NCI-H1436 treated with DMSO at 0.1 percent for 48 hours (cell line): ENCODE measurements at places on chromosomes 7 and 10.

- no peak for DNase-seq
Observed at GRCh38 chr7:81482600-81483186, 287.2 kb downstream of the HGF start.

DNA sequence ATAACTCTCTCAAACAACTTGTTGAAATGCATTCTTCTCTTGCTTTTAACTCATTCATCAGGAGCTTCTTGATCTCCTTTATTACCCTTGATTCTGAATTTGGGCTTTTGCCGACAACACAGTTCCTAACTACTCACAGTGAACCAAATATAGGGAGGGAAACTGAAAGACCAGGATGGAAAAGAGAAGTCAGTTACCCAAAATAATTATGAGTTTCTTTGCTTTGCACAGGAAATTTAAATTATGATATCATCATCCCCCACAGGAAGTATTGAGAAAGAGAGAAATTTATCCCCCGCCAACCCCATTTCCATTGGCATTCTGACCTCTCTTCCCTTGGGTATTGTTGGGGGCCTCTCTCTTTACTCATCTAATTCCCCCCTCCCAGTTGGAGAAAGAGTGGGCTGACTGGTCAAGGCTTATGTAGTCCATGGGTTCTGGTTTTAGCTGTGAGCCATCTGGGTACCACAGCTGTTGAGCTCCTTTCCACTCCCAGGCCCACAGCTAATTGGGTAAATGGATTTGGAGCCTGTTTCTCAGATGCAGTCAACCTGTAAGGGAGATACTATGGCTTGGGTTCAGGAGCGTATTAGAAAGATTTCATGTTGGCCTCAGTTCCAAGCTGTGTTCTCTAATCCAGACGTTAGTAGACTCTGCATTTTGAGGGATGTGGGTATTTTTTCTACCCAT, 109.0 kb downstream of the FZD1 start:
- DNase-seq = no peak

DNA sequence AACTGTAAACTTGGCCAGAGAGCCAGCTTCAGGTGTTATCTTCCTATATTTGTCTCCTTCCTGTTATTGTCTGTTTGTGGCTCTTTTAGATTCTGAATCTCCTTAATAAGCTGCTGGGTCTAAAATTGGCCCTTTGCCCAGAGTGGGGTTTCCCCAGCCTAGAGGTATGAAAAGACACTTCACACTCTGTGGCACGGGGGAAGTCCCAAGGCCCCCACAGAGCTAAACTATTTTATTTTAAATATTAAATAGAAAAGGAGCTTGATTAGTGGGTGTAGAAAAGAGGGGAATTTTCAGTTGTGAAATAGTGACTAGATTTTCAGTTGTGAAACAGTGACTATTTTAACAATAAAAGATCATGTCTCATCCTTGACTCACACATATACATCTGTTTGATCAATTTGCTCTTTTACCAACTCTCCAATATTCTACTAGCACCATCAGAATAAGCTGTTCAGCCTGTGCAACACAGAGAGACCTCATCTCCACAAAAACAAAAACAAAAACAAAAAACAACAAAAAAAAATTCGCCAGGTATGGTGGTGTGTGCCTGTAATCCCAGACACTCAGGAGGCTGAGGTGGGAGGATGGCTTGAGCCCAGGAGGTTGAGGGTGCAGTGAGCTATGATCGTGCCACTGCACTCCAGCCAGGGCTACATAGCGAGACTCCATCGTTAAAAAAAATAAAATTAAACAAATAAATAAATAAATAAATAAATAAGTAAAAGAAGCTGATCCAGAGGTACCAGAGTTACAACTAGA, 24.9 kb upstream of the ADO start:
- DNase-seq = no peak

DNA sequence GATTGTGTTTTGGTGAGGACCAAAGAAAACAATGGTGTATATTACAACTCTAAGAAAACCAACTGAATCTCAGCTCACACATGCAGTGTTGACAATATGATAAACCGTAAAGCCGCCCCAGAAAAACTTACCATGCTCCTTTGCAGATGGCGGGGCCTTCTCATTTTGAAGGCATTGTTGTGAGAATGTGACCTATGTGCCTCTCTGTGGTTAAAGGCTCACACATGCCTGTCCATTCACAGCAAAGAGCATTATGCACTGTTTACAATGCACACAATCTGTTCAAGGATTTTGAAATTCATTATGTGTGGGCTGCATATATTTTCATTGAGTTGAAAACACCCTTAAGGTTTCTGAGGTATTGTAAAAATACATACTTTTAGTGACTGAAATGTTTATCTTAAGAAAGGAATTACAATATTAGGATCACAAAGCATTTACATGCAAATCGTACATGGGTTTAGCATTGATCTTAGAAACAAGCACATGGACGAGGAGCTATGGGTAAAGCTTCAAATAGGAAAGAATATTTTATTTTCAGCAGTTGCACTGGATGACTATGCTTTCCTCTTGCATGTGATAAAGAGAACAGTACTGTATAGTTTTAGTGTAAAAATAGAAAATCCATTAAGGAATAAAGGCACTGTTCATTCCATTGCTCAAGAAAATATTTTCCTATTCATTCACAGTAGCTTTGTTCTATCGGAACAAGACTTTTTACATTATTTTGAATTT, 334.3 kb downstream of the ARL4A start:
- no peak for DNase-seq

GRCh38 chr10:43145311-43145710, 7.1 kb downstream of the CSGALNACT2 start:
- no peak for DNase-seq
